CD4-positive, alpha-beta memory T cell (primary cell): ENCODE measurements at places on chromosomes 2 and 18.

DNA sequence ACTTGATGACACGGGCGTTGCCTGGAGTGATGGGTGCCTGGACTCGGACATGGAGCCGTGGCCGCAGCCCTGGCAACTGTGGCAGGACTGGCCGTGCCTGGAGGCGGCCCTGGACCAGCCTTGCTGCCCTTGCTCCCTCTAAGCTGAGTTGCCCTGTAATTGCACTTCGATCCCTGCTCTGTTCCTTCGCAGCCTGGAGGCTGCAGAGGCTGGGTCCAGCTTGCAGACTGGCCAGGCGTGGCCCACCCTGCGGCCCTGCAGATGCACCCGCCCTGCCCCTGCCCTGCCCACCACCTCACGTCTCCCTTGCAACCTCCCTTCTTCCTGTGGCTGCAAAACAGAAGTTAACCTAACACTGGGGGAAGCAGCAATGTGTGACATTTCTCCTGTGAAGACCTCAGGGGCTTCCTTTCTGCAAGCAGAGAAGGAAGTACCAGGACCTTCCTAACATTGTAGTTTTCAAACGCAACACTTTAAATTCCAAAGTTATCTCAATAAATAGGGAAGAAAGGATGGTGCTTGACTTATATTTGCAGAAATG is 174.6 kb upstream of the TPO start:
- no peaks in the 10 kb centered on the region for H3K4me1 ChIP-seq
- no peak for DNase-seq
- H3K27me3 ChIP-seq = no peaks in the 10 kb centered on the region
- H3K36me3 ChIP-seq = no peaks in the 10 kb centered on the region
- no peak overlapping the region for H3K4me3 ChIP-seq

GRCh38 chr2:196854629-196855028 is 45.5 kb upstream of the C2orf66 start:
- H3K4me1 ChIP-seq = no peaks in the 10 kb centered on the region
- H3K27ac ChIP-seq = no peak overlapping the region
- no peaks in the 10 kb centered on the region for H3K36me3 ChIP-seq
- H3K27me3 ChIP-seq = no peaks in the 10 kb centered on the region
- no peak overlapping the region for H3K4me3 ChIP-seq

DNA sequence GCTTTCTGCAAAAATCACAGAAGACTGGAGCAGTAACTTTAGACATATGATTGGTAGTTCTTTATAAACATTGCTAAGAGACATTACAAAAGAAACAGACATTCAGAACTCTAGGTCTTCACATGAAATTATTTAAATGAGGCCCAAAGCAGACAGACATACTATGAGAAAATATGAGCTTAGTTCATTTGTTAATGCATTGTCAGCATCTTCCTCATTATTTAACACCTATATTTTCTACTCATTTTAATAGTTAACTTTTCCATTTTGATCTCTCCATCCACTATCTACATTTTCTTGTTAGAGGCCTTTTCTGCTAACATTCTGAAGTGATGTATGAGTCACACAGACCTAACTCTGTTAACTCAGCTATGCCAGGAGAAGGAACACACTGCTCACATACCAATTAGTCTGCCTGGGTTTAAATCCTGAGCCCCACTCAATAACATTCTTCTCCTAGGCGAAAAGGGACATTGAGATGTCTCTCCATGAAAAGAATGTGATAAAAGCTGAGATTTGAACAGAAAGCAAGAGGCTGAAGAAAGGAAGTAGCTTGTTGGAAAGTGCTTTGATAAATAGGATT is 400.3 kb upstream of the PKDCC start:
- H3K4me3 ChIP-seq = no peak overlapping the region
- no peak overlapping the region for H3K27ac ChIP-seq
- no peaks in the 10 kb centered on the region for H3K27me3 ChIP-seq

- H3K4me1 ChIP-seq = no peaks in the 10 kb centered on the region
- DNase-seq = no peak
- no peaks in the 10 kb centered on the region for H3K36me3 ChIP-seq
- no peaks in the 10 kb centered on the region for H3K27me3 ChIP-seq
- H3K4me3 ChIP-seq = no peak overlapping the region
Measured at GRCh38 chr18:23102493-23103261, 32.6 kb upstream of the CABLES1 start.

DNA sequence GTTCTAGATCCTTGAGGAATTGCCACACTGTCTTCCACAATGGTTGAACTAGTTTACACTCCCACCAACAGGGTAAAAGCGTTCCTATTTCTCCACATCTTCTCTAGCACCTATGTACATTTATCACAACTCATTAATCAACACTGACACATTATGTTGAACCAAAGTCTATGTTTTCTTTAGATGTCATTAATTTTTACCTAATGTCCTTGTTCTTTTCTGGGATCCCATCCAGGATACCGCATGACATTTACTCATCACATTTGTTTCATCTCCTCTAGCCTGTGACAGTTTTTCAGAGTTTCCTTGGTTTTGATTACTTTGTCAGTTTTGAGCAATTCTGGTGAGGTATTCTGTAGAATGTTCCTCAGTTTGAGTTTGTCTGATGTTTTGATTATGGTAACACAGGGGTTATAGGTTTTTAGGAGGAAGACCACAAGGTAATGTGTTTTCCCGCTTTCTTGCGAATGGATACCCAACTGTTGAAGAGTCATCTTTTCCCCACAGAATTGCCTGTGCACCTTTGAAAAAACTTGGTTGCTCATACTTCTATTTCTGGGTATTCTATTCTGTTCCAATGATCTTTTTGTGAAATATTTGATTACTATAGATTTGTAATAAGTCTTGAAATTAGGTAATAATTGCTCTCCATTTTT is 3.0 kb upstream of the UGT1A9 start:
- H3K4me1 ChIP-seq = no peaks in the 10 kb centered on the region
- no peak overlapping the region for H3K4me3 ChIP-seq
- H3K27ac ChIP-seq = no peak overlapping the region
- peaks cover 6% of the 10 kb centered on the region for H3K27me3 ChIP-seq
- DNase-seq = no peak
- no peaks in the 10 kb centered on the region for H3K36me3 ChIP-seq

DNA sequence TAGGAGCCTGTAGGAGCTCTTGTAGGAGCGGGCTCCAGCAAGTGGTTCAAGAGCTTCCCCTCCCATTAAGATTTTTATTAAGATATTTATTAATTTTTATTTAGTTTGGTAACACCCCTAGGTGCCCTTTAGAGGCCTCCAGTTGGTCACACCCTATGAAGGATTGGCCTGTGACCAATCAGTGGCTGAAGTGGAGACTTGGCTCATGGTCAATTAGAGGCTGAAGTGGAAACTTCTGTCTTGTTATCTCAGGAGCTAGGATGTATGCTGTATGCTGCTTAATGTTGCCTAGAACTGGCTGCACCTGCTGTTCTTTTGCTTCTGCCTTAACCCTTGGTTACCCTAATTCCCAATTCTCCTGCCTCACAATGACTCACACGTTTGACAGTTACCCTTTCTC is 48.7 kb downstream of the DHRS9 start:
- DNase-seq = no peak
- no peaks in the 10 kb centered on the region for H3K27me3 ChIP-seq
- no peaks in the 10 kb centered on the region for H3K4me1 ChIP-seq

DNA sequence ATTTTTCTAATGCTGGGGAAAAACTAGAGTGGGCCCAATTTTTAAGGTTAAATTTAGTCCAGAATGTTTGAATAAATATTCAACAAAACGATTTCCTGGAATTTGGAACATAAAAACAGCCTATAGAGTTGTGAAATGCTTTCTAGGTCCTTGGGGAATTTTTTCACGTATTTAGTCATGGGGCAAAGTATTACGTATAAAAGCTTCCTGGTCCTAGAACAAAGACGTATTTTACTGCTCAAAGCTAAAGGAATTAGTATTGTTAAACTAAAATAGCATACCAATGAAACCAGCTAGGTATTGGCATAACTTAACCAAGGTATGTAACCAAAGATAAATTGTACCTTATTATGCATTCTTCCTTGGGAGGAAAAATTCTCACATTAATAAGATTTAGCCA is 1.6 kb downstream of the SESTD1 start:
- no peak overlapping the region for H3K4me3 ChIP-seq
- peaks cover 10% of the 10 kb centered on the region for H3K4me1 ChIP-seq
- no peak for DNase-seq
- no peak overlapping the region for H3K27ac ChIP-seq
